ENCODE measurements at places on chromosomes 7 and 10.
A peak's percentile ranks its signal among the peaks of the same experiment; 100 is the strongest.

DNA sequence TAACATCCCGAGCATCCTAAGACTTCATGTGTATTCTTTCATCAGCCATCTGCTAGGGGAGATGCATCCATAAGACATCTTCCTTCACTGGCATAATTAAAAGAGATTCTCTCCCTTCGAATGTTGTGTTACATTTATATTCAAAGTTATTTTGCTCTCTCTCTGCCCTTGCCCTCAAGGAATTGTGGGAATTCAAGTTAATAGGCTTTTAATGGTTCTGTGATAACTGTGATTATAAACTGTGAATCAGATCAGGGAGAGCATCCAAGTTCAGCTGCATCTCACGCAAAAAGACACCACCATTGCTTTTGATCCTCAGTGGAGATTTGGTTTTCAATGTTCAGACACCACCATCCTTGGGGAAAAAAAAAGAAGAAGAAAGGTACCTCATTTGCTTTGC, 9.2 kb upstream of the TEX36 start:
- no peak for DNase-seq

- DNase-seq: no peak
Observed at GRCh38 chr7:47999413-47999812, 20.0 kb upstream of the HUS1 start.

DNA sequence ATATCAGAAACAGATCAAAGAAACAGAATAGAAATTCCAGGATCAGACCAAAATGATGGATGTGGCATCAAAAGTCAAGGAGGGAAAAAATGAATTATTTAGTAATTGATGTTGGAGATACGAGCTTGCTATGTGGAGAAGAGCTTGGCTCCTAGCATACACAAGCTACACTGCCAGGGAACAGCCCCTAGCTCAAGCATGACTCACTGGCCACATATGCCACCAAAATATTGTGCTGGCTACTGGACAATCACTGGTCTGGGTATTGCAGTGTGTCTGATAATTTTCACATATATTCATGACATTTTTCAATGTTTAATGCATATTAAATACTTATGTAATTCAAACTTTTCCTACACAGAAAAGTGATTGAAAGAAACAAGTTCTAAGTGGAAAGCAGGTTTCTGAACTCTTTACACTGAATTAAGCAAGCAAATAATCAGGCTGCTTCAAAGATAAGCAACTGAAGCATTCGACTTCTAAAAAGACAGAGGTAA, 59.3 kb downstream of the OAT start:
- no peak for DNase-seq

DNA sequence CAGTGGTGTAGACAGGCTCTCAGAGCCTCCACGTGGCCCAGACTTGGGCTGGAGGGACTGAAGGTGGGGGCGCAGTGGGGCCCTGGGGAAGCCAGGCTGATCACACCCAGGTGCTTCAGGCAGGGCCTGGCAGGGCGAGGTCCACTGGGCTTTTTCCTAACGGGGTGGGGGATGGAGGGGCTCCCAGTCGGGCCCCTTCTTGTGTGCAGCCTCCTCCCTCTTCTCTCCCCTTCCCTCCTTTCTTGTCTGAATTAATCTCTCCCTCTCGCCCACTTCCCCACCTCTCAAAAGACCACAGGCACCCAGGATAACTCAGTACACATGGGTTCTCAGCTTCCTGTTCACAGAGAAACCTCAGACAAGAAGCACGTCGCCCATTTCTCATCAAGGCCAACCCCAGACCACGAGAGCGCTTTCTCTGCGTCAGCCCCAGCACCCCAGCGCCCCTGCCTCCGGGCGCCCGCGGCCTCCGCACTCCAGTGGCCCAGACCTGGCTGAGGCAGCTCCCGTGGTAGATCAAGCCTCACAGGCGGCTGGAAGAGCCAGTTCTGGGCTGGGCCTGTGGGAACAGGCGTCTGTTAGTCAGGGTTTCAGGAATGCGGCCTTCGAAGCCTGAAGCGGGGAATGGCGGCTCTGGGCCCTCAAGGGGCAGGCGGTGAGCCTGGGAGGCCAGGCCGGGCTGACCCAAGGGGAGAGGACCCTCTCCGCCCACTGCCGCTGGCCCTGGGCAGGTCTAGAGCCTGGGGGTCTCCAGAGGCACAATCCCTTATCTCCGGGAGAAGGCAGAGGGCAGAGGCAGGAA, 50.6 kb downstream of the PWWP2B start:
- DNase-seq: no peak

GRCh38 chr10:52864201-52865106, 91.9 kb upstream of the MBL2 start:
- peak; percentile 86 for DNase-seq

- peak; percentile 87 for DNase-seq
Observed at GRCh38 chr7:1664711-1665548, 5.1 kb upstream of the ELFN1 start.

DNA sequence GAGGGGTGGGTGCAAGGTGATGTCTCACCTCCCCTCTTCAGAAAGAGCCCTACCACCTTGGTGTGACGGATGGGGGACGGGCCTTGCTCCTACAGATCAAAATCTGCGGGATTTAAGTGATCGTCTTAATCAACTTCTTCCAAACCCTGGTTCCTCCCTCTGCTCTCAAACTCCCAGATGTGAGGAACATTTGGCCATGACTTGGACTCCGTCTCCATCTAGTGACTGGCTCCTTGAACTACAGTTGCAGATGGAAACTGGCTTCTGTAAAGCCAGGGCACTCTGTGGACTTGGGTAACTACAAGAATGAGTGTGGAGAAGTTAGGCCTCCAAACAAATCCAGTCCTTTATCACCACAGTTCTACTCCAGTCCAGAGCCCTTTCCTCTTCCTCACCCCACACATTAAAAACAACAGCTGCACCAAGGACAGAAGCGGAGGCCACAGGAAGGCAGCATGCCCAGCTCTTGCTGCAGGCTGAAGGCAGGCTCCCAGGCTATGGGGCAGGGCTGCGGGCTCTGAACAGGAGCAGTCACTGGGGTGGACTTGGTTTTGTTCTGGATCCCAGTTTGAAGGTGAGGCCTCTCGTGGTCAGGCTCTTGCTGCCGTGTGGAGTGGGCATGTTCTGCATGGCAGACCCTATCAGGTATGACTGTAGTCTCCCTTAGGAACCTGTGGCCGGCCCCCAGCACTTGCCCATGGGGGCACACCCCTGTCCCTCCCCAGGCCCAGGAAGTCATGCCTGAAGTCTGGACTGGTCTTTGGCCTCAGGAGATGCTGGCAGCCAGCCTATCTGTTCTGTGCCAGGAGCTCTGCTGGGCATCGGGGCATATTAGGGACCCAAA, 79.4 kb downstream of the VWC2 start:
- DNase-seq: peak; percentile 49

- DNase-seq: peak; percentile 63
Observed at GRCh38 chr7:30845426-30846135, 66.1 kb upstream of the AQP1 start.

DNA sequence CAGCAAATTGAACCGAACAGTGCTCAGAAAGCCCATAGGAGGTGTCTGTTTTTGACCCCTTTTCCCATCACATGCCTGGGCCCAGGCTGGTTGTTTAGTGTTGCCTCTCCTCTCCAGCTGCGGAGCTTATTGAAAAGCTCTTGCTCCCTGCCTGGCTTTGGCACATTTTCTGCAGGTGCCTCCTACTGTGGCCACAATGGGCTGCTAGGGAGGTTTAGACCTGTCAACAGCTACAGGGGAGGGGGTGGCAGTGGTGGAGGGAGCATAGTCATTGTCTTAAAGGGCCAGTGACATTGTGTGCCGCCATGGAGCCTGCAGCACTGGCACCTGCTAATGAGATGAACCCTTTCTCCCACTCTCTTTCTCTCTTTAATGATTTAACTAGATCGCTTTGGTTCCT, 13.2 kb upstream of the ENO4 start:
- no peak for DNase-seq

GRCh38 chr7:20287317-20287716, 43.4 kb upstream of the ITGB8 start:
- no peak for DNase-seq

GRCh38 chr10:12566161-12567115, 217.1 kb downstream of the CAMK1D start:
- DNase-seq: no peak

DNA sequence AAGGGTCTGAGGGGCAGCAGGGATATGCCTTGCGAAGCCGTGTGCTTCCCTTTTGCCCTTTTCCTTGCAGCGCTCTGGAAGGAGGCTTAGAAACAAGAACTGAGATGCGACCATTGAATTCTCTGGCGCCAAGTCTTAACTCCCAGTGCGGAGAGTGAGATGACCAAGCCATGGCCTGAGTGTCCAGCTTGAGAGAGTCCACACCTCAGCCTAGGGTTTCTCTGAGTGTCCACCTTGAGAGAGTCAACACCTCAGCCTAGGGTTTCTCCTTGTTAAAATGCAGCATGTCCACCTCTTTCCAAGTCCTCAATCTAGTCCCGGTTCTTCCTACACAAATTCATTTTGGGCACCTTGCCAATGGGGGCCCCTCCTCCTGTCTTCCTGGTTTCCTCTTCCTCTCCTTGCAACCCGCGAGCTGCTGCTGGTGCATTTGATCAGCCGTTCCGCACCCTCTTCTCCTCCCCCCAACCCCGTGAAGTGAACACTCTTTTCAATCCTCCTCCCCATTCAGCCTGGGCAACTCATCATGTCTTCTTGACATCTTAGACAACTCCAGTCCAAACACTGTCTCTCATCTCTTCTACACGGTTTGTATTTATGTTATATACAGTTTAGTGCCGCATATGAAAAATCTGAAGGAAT, 178.2 kb upstream of the PITRM1 start:
- DNase-seq: no peak
